Trophoblast cell (in vitro differentiated cells and primary cell): ENCODE measurements at places on chromosomes 1 and 21.

GRCh38 chr1:46617108-46617800 lies 643 bp upstream of the MOB3C start:
- DNase-seq, result peak; percentile 55

DNA sequence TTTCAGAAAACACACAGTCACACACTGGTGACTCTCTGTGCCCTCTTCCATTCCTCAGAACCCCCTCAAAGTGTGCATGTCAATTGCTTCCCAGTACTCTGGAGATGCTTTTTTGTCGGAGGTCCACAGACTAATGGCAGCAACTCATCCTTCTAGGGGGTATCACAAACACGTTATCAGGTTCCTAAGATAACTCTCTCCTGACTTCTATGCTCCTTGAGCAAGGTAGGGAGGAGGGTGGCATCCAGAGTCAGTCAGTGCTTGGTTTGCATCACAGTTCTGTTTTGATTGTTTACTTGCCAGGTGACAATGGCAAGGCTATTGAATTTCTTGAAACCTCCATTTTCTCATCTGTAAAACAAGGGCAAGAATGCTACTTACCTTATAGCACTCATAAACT lies 39.4 kb upstream of the DYNLT5 start:
- no peak for DNase-seq

- DNase-seq, result no peak
Observed at GRCh38 chr1:112995890-112996289, 39.9 kb upstream of the SLC16A1 start.

- no peak for DNase-seq
Observed at GRCh38 chr1:231337043-231337471, 595 bp downstream of the EXOC8 start.

DNA sequence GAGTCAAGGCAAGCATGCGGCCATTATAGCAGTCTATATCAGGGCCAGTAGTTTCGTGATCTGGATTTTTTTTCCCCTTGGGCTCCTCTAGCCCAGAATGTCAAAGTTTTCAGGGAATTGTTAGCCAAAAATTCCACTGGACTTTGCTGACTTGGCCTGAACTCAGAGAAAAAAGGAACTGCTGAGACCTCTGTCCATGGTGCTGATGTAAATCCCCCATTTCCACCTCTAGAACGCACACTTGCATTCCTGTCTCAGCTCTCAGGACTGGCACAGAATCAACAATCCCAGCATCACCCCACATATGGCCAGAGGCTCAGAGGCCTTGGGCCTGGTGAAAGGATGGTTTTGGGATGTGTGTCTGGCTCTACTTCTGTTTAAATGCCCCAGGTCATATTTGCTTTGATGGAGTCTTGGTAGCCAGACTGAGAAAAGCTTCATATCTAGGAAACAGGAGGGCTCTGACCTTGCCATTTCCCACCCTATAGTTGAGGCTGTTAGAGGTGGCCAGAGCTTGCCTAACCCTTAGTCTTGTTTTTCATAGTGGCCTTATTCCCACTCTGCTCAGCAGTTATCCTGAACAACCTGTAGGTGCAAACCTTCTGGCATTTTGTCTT lies 16.9 kb upstream of the EFCAB14 start:
- DNase-seq, result no peak

DNA sequence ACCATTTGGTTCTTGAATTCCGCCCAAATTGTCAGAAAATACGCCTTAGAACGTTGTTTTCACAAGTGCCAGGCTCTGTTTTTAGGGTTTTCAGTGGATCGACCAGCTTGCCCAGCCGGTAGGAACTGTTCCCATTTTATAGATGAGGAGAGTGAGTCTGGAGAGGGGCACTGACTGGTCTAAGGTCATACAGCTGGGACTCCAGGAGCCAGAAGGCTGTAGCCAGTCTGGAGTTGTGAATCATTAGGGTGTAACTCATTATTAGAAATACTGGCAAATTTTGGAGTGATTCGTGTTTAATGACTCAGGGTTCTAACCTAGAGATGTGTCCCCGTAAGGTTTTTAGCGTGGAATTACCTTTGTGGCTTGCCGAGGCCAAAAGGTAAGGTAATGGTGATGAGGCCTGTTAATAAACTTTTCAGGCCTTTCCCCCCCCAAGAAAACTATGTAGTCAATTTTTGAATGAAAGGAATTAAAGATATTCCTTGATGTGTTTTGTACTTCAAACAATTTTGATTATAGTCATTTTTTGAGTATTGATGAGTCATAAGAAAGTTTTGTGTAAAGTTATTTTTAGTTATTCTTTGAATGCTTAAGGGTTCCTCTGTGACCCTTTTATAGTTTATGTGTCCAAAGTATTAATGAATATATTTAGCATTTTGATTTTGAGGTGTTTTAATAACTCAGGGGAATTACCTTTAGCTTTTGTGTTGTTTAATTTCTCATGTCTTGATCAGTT lies 2.1 kb downstream of the DYRK1A start:
- DNase-seq, result peak; percentile 54

- no peak for DNase-seq
Observed at GRCh38 chr1:143643148-143643885, 328.5 kb downstream of the FAM72C start.

DNA sequence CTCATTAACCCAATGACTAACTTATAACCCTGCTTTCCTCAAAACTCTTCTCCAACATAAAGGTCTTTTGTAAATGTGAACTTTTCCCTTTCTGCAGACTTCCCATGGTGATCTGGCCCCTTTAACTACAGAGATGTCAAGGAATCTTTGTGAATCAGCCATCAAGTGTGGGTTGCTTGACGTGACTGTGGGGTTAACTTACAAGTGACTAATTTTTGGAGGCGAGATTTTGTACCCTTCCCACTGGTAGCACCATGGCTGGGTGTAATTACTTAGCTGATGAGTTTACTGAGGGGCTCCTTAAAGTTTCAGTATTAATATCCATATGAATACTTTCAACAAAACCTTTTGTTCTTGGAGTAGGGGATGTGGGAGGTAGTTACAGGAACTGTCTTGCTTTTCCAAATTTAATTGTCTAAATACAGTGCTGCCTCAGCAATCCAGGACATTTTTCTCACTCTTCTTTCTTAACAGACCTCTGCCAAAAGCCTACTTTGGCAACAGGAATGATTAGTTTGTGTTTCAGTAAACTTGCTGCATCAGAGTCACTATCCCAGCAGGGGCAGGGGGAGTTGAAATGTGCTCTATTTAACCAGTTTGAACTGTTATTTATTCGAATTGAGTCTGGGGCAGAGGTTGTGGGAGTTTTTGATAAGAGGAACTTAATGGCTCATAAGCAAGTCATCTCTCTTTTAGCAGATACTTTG lies 217.3 kb upstream of the FGGY start:
- DNase-seq, result no peak

DNA sequence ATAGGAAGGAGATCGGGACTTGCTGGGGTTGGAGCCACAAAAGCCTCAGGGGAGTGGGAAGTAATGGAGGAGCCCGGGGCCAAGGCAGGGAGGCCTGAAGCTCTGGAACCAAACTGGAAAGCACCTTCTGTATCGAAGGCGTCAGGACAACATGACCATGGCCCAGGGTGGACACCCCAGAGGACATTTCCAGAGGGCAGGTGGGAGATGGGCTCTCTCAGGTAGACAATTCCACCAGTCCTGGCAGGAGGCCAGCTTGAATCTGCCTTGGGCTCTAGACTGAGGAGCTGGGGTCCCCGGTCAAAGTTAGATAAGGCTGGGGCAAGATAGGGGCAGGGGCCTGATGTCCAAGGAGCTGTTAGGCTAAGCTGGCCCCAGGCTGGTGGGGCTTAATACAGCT lies 104.9 kb upstream of the EDN2 start:
- DNase-seq, result no peak

DNA sequence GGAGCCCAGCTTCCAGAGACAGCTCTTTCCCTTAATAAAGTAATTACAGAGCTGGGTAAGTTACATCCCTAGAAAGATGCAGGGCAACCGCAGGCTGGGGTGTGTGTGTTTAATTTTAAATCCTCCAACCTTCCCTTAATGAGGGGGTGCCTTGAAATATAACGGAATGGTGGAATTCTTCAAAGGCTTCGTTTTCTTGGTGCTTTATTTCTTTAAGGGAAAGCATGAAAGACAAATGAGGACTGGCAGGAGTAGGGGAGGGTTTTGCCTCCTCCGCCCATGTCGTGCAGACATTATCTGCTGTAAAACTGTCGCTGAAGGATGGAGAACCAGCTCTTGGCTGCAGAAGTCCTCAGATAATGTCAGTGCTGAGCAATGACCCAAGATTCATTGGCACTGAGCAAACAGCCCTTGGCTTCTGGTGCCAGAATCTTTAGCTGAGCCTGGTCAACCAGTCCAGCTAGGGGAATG lies 15.5 kb downstream of the SLC6A17 start:
- DNase-seq, result no peak

DNA sequence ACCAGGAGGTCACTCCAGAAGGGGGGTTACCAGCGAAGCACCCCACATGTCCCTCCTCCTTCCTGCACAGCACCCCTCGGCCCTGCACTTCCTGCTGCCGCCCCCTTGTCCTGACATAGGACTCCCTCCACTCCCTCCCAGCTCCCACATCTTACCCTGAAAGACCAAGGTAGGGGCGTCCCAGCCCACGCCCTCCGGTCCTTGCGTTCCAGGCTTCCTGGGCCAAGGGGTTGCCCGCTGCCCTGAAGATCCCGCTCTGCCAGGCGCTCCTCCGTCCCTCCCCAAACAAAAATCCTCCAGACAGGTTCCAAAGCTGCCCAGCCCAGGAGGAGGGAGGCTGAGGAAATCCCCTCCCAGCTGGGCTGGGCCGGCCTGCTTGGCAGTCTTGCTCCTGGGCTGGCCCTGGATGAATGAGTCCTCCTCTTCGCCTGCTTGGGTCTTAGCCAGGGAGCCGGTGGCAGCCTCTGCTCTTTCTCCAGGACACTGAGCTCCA lies at the start of gene RHBDL2:
RHBDL2 (minus strand) TSS at position 304 of the 493 bp plus-strand sequence. CDS start 22,618 bp downstream, outside the sequence.
- no peak for DNase-seq

DNA sequence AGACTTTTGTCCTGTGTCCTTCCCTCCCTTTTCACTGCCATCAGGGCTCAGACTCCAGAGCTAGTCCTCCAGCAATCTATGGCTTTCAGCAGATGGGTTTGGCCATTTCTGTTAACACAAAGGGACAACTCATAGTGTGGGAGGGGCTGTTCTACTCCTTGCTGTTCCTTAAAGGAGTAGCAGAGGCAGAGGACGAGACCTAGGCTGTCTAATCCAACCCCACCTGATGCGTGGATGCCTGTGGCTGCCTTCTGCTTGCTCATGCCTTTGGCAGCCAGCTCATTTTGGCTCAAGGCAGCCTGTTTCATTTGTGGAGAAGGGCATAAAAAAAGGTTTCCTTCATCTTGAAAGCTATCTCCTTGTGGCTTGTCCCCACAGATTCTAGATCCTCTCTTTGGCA lies 27.0 kb downstream of the MFSD2A start:
- DNase-seq, result peak; percentile 89
